ENCODE measurements at places on chromosomes 3 and 15. TPM values are rescaled to one million over a fixed set of nuclear protein-coding genes. Genes with fewer than 3 reads are reported as not detected.

Gene PIK3R4
- 30.0 TPM for polyA plus RNA-seq

Gene MED12L
- 0.06 TPM for polyA plus RNA-seq

Gene FOXB1
- polyA plus RNA-seq = not detected

Gene CCR8
- not detected for polyA plus RNA-seq

Gene LRTM1
- not detected for polyA plus RNA-seq

Gene RAB6B
- 3.0 TPM for polyA plus RNA-seq

Gene SKOR1
- polyA plus RNA-seq = 0.02 TPM

Data from BJ (cell line).